Suppressor macrophage (primary cell): ENCODE measurements at places on chromosomes 4 and X.

DNA sequence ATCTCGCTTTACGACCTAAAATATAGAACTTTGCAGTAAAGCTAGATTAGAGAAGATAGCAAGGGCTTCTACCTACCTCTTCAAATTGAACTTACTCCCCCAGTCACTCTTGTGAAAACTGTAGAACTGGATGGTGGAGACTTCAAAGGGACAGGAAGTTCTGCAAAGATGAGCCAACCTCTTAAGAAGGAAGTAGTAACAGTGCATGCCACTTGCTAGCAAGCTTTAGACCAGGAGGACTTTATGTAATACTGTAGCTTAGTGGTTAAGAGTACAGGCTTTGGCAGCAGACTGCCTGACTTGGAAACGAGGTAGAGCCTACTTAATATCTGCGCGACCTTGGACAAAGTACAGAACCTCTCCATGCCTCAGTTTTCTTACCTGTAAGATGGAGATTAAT, 27.5 kb upstream of the VBP1 start:
- DNase-seq, result peak; percentile 34

GRCh38 chr4:32499171-32499570, 1779.0 kb downstream of the PCDH7 start:
- no peak for DNase-seq

GRCh38 chr4:95388911-95389310, 159.9 kb downstream of the UNC5C start:
- DNase-seq, result no peak

DNA sequence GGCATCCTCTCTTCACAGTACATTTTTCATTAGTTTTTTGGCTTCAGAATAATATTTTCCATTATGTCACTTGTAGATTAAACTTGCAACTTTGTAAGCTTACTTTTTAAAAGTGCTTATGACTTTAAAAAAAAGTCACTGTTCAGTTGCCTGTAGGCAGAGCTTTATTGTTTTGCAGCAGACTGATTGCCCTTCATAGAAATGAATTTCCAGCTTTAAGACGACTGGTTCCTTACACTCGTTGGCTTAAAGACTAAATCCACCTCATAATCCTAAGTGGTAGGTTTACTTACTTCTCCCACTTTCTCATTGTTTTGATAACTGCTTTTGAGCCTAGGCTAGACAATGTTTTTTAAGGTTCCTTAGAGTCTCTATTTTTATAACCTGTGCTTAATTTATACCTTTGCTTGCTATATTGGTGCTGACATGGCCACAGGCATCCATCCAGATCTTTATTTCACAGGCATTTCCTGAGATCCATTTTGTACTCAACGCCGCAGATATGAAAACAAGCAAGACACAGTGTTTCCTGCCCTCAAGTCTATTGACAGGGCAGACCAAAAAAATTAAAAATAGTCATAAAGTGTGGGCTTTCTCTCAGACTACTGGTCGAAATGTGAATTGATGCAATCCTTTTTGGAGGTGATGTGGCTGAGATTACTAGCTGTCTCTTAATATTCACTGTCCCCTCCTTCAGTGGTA, 12.6 kb upstream of the IL13RA2 start:
- no peak for DNase-seq

GRCh38 chrX:151714362-151714761, 1.5 kb upstream of the FATE1 start:
- no peak for DNase-seq

GRCh38 chr4:47010912-47011446, 17.6 kb upstream of the GABRA4 start:
- DNase-seq, result no peak

- DNase-seq, result peak; percentile 82
These were observed 94.9 kb upstream of the TBC1D9 start for GRCh38 chr4:140851032-140851636.

DNA sequence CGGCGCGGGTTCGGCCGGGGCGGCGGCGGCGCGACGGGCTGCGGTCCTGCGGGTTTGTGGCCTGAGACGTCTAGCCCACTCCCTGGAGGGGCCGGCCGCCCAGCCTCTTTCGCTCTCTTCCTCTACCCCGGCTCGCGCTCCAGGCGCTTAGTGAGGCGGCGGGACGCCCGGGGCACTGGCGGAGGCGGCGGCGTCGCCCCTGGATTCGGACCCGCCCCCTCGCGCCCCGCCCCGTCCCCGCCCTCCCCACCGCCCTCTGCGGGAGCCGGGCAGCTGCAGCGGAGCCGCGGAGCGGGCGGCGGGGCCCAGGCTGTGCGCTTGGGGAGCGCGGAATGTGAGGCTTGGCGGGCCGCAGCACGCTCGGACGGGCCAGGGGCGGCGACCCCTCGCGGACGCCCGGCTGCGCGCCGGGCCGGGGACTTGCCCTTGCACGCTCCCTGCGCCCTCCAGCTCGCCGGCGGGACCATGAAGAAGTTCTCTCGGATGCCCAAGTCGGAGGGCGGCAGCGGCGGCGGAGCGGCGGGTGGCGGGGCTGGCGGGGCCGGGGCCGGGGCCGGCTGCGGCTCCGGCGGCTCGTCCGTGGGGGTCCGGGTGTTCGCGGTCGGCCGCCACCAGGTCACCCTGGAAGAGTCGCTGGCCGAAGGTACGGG, at the start of gene BMP2K:
Gene BMP2K (plus strand): TSS at position 272 of the 650 bp plus-strand sequence. CDS start 194 bp downstream, at position 466.
- DNase-seq, result peak; percentile 94

DNA sequence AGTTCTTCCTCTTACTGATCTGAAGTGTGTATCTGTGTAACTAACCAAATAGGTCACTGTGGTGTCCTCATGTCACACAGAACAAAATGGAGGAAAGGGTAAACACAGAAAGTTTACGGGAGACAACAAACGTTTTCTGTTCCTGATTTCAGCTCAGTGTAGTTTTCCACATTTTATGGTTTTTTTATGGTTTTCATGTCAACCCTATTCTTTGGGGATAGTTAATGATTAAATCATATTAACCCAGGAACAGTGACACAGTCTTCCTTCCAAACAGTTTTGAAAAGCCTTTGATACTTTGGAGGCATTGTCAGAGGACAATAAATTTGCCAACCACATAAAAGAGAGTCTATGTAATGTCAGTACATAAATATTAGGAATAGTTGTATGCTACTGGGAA, 4.2 kb downstream of the LNX1 start:
- DNase-seq, result no peak

GRCh38 chr4:29153642-29154041, 1566.5 kb upstream of the PCDH7 start:
- DNase-seq, result no peak

- DNase-seq, result no peak
These were observed 105.7 kb downstream of the PTTG2 start for GRCh38 chr4:38065900-38066299.

DNA sequence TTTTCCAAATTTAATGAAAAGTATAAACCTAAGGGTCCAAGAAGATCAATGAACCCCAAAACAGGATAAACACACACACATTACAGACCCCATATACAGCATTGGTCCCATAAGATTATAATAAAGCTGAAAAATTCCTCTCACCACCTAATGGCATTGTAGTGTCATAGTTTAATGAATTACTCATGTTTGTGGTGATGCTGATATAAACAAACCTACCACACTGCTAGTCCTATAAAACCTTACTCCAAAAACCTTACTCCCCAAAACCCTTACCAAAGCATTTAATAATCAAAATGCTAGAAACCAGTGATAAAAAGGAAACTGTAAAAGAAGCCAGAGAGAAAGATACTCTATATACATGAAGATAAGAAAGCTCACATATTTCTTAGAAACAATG, 148.1 kb upstream of the SH3RF1 start:
- DNase-seq, result no peak

- DNase-seq, result no peak
These were observed 377.8 kb downstream of the KLHL4 start for GRCh38 chrX:87895421-87895820.

DNA sequence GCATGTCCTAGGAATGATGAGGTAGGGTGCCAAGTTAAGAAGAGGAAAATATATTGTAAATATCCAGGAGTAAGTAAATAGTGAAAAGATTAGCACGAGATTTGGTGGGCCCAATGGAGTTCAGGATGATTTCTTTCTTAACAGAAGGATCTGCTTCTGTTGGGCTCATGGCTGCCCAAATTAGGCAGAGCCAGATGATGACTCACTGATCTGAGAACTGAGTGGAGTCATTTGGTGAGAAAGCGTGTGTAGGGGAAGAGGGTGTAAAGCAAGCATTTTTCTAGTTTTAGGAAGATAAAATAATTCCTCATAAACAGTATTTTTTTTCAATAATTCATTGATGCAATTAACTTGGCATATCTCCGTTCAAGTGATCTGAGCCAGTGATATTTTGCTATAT, 1.6 kb downstream of the TBX22 start:
- no peak for DNase-seq

DNA sequence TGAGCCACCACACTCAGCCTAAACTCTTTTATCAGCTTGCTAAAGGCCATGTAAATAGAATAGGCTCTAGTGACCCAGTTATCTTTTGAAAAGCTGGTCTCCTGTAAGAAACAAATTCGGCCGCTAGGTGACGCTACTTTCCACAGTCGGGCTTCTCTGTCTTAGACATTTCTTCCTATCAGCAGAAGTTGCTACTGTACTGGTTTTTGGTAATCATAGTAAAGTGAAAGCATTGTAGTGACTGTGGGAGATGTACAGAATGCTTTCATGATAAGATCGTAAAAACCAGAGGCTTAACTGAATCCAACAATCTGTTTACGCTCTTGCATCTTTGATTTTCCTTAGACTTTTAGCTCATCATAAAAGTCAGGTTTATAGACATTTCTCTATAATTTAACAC, 82.6 kb downstream of the GK start:
- DNase-seq, result peak; percentile 77

DNA sequence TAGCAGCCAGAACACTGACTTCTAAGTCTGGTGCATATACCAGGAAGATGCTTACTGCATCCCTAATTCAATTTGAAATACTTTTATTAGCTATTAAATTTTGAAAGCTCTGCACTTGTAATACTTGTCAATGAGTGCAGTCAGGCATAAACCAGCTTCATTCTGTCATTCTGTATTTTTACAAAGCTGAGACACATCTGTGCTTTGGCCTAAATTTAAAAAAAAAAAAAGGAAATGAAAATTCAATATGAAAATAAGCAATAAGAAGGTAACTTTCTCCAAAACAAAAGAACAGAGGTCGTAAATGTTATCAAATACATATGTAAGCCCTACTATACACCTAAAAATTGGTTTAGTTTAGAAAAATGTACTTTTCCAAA, 7.0 kb downstream of the SMIM14 start:
- no peak for DNase-seq

DNA sequence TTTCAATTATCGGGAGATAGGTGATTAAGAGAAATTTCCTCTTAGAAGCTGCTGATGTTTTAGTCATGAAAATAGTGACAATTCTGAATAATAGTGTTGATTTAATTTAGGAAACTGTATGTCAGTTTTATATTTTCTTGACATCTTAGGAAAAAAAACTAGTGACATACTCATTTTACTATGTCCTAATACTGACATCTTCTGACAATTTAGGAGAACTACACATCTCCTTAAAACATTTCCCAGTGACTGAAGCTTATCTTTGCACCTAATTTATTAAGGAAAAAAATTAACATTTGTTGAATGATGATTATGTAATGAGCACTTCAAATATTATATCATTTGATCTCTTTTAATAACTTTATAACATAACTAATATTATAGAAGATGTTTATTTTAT, 42.0 kb upstream of the RBMXL3 start:
- DNase-seq, result no peak

DNA sequence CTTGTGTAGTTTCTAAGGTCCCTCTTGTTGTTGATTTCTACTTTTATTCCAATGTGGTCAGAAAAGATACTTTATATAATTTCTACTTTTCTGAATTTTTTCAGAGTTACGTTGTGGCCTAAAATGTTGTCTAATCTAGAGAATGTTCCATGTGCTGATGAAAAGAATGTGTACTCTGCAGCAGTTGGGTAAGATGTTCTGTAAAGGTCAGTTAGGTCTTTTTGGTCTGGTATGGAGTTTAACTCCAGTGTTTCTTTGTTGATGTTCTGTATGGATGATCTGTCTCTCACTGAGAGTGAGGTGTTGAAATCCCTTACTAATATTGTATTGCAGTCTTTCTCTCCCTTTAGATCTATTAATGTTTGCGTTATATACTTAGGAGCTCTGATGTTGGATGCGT, 37.0 kb upstream of the GPRIN3 start:
- no peak for DNase-seq

DNA sequence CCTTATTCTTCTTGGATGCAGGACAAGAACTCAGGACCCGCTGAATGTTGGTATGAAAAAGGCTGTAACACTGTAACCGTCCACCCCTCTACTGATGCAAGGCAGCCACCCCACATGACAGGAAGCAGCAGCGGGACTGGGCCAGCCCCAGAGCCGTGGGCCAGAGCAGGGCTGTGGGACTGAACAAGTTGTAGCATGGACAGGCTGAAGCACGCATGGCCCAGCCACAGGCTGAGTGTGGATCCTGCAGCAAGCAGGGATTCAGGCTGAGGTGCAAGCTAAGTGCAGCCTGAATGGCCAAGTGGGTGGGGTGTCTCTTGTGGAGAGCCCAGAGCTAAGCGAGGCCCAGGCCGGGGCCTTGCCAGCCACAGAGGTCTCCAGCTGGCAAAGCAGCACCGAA, 632.2 kb downstream of the SPOCK3 start:
- DNase-seq, result no peak

DNA sequence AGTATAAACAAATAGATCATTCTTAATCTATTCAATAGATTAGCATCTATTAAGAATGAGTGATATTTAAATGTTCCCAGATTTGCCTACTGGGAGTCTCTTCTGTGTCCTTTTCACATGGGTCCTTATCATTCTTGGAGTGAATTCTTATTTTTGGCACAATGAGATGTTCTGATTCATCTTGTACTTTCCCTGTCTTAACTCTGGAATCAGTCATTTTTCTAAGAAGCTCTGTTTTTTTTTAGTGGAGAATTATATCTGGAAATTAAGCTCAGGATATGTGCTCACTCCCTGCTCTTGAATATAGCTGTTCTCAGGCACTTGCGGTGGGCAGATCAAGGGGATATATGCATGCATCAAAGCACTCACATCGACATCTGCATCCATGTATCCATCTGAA, 625.3 kb upstream of the HS3ST1 start:
- DNase-seq, result no peak

- peak; percentile 15 for DNase-seq
These were observed 63.8 kb upstream of the TAPT1 start for GRCh38 chr4:16289897-16290554.

DNA sequence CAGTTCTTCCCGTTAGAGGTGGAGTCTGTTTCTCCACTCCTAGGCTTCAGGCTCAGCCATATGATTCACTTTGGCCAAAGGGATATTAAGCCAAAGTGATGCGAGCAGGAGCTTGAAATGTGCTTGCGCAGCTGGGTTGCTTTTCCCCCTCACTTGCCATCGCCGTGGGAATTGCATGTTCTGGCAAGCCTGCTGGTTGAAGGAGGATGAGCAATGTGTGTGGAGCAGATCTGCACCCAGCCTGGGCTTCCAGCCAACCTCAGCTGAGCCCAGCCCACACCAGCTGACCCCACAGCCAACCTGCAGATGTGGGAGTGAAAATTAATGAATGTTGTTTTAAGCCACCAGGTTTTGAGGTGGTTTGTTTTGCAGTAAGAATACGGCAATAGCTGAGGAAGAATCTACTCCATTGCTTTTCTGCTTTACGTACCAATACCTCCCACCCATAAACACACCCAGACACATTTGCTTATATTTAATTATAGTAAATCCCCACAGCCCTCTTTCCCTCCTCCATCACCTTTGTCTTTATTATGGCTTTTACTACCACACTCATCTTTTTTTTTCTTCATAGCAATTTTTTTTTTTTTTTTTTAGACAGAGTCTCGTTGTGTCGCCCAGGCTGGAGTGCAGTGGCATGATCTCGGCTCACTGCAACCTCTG, 132.8 kb upstream of the FUNDC1 start:
- DNase-seq, result no peak
